Stimulated activated CD4-positive, alpha-beta T cell treated with anti-CD3 and anti-CD28 coated beads, TNF-alpha, amount 100 ng/mL, for 1 hour (primary cell): ENCODE measurements at places on chromosomes 7 and 10.

- DNase-seq, result no peak
These were observed 200.3 kb upstream of the PRSS1 start for GRCh38 chr7:142548978-142549377.

DNA sequence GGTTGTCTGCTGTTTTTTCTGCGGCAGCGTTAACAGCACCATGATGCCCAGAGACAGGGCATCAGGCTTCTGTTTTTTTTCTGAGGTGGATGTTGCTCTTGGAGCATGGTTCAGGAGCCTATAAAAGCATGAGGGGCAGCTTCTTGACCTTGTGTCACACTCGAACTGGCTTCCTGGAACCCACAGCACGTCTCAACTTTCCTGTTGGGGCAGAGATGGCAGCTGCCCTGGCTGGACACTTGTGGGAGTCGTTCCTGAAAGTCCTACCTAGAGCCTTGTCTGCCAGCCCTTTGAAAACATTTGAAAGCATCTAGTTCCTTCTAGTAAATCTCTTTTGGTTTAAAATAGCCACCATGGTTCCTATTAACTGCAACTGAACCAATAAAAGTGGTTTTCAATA lies 28.9 kb upstream of the PRKAG2 start:
- no peak for DNase-seq

DNA sequence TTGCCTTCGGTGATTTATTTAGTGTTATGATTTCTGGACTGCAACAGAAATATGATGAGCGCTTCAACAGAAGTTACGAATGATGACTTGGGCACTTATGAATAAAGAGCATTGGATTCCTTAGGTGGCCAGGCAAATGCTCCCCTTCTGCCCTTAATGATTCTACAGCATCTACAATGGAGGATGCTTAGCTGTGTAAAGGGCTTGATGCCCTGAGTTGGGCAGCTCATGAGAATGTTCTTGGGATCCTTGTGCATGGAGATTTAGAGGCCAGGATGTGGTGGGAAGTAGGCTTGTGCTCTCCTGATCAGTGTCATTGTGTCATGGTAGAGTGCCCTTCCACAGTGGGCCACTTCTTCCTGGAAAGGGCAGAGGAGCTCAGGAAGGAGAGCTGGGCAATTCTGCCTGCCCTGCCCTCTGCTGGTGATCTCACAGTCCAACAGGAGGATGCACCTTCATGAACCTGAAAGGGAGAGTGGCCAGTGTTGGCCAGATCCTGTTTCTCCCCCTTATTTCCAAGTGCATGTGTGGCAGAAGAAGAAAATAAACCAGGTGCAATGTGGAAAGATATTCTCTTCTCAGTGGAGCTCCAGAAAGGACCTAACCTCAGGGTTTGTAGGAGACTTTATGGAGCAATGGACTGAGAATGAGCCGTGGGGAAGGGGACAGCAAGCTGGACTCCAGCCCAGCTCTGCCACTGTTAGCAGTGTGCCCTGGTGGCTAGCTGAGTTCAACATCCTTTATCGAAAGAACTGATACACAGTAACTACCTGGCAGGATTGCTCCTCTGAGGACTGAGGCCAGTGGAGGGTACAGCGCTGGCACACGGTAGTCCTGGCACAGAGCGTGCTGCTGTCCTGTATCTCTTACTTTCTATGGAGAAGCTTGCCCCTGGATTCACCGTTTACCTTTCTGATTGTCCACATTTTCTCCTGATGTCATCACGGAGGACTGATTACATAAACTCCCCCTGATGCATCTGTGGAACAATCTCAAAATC lies 182.9 kb downstream of the BMPER start:
- DNase-seq, result no peak

DNA sequence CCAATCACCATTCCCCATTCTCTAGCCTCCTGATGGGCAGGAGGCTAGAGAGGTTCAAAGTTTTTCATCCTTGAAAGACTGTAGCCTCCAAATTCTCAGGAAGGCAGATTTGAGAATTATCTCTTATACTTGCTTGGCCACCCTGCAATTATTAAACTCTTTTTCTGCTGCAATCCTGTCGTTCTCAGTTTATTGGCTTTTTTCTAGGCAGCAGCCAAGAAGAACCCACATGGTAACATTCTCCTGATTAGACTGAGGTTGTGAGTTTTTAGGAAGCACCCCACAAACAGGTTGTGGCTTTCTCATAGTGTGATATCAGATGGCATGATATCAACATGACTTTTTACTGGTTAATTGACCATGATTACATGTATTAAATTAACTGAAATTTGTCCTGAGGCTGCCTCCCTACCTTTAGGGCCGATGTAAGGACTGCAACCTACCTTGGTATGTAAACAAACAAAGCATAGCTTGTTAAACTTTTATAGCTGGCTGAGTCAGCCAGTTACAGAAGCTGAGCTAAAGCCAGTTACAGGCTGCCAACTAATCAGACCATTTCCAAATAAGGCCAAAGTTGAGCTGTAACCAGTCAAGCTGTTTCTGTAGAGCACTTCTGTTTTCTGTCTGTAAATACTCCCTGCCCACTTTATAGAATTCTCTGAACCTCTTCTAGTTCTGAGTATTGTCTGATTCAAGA lies 3.2 kb upstream of the ZNF248 start:
- DNase-seq, result no peak

- DNase-seq, result no peak
These were observed 199.5 kb downstream of the REEP3 start for GRCh38 chr10:63720676-63721075.

DNA sequence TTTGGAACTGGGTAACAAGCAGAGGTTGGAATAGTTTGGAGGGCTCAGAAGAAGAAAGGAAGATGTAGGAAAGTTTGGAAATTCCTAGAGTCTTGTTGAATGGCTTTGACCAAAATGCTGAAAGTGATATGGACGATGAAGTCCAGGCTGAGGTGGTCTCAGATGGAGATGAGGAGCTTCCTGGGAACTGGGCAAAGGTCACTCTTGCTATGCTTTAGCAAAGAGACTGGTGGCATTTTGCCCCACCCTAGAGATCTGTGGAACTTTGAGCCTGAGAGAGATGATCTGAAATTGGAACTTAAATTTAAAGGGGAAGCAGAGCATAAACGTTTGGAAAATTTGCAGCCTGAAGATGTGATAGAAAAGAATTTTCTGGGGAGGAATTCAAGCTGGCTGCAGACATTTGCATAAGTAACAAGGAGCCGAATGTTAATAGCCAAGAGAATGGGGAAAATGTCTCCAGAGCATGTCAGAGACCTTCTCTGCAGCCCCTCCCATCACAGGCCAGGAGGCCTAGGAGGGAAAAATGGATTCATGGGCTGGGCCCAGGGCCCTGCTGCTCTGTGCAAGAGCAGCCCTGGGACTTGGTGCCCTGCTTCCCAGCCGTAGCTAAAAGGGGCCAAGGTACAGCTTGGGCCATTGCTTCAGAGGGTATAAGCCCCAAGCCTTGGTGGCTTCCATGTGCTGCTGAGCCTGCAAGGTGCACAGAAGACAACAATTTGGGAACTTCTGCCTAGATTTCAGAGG lies 3.6 kb downstream of the PDSS1 start:
- no peak for DNase-seq

DNA sequence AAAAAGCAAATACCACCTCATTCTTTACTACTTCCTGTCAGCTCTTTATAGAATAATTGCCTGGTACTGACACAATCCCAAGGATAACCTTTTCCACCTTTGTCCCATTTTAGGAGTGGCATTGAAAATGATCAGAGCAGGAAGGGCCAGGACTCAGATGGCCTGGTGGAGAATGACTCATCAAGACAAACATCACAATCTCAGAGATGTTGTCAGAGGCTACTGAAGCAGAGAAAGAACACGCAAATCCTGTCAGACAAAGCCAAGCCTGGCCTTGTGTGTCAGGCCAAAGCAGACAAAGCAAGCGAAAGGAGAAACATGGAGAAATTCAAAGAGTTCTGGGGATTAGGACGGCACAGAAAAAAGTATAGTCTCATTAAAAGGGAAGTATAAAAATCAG lies 40.9 kb downstream of the NSUN6 start:
- DNase-seq, result no peak

DNA sequence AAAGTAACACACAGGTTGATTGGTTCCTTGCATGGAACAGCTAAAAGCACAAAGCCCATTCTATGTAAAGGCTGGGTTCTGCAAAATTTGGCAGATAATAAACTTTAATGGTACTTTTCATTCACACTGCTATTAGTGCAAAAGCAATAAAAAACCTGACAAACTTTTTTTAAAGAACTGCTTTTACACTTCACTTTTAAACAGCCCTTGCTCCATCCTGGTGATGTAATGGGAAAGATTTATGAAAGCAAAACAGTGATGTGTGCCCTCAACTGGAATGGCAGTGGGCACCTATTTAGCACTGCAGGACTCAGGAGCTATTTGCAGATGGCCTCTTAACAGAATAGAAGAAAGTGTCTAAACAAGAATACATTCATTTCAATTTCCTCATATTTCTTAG lies 44.9 kb downstream of the TSPAN12 start:
- DNase-seq, result no peak

GRCh38 chr10:21289271-21289670 lies 236.2 kb downstream of the SKIDA1 start:
- no peak for DNase-seq

GRCh38 chr7:3028071-3028757 lies 15.5 kb downstream of the CARD11 start:
- peak; percentile 14 for DNase-seq

DNA sequence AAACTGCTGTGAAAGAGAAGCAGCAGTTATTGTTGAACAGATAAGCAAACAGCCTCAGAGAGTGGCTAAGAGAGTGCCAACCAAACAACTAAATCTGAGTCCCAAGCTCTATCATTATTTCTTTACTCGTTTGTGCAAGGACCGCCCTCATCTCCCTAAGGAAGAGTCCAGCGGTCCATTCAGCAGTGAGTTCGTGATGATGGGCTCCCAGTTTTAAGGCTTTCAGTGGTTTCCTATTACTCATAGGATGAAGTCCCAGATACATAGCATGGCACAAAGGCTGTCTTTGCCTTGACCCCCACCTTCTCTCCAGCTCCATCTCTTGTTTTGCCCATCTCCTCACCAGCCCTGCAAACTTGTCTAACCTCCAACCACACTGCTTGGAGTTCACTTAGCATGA lies 24.3 kb upstream of the PDE1C start:
- no peak for DNase-seq

DNA sequence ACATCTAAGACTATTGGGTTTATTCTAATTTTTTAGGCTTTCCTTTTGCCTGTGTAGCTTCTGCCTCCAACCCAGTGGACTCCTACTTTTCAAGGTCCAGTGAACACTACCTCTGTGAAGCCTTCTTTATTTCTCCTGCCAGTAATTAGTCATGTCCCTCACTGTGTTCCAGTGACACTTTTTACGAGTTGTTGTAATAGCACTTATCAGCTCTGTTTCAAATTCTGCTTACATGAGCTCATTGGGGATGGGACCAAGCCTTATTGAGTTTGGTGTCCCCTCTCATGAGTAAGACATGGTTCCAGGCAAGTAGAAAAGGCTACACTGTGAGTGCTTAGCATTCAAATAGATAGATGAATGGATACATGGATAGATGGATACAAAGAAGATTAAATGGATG lies 184.6 kb downstream of the HIBADH start:
- no peak for DNase-seq

GRCh38 chr7:44460325-44460724 lies 30.1 kb downstream of the NUDCD3 start:
- DNase-seq, result no peak

- no peak for DNase-seq
These were observed 197.6 kb downstream of the DIP2C start for GRCh38 chr10:491667-492424.

GRCh38 chr7:102028206-102028826 lies 210.9 kb downstream of the CUX1 start:
- DNase-seq, result no peak

- DNase-seq, result no peak
These were observed 97.4 kb upstream of the BMPER start for GRCh38 chr7:33807779-33808482.

DNA sequence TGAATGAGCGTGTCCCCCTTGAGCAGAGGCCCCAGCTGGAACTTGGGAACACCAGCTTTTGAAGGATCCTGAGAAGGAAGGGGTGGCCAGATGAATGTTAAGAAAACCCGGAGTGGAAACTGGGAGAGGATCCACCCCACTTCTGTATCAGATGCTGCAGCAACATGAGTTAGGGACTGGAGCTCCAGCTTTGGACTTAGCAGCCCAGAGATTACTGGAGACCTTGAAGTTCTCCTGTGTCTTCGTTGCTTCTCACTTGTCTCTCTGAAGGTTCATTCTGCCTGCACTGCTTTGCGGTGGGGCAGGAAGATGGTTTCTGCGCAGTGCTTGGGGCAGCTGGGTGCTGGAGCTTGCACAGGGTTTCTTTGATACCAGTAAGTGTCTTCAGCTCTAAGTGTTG lies 9.3 kb downstream of the TMEM248 start:
- DNase-seq, result no peak

DNA sequence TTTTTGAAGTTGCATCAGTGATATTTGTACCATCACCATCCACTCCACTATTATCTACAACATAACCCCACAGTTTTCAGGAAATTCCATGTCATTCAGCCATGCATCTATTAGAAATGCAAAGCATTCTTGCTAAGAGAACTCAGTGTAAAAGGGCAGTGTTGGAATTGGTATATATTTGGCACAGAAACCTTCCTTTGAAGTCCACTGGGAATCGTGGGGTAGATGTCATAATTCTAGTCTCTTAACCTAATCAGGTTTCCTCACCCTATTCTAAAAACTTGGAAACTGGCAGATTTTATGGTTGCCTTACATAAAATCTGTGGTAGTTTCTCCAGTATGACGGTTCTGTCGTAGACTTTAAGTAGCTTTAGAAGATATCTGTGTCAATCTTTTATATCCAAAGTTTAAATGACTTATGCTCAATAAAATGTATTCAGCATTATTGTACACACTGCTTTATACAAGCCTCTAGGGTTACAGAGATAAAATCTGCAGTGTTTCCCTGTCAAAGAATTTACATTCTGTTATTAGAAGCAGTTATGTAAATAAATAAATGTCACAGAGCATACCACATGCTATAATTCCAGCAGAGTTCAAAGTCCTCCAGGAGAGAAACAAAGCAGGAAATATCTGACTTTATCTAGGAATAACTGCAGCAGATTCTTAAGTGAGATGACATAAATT lies 704.4 kb upstream of the CELF2 start:
- no peak for DNase-seq

- DNase-seq, result no peak
These were observed 584.0 kb downstream of the GLRX3 start for GRCh38 chr10:130720235-130720634.

DNA sequence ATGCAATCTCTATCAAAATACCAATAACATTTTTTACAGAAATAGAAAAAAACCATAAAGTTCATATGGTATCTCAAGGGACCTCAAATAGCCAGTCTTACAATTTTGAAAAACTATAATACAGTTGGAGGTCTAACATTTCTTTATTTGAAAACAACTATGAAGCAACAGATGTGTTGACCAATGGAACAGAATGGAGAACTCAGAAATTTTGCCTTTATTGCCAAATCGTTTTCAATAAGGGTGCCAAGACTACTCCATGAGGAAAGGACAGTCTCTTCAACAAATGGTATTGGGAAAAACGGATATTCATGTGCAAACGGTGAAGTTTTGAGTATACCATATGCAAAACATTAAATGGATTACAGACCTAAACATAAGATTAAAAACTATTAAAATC lies 470.8 kb upstream of the DPP6 start:
- no peak for DNase-seq
